ENCODE measurements at places on chromosomes 3 and 15.

- no peak for DNase-seq
Measured at GRCh38 chr3:146966124-146966523, 361.0 kb upstream of the PLSCR5 start.

GRCh38 chr15:63109498-63109897 is 12.2 kb upstream of the LACTB start:
- no peak for DNase-seq

GRCh38 chr3:14822134-14822533 is 3.4 kb downstream of the FGD5 start:
- no peak for DNase-seq

DNA sequence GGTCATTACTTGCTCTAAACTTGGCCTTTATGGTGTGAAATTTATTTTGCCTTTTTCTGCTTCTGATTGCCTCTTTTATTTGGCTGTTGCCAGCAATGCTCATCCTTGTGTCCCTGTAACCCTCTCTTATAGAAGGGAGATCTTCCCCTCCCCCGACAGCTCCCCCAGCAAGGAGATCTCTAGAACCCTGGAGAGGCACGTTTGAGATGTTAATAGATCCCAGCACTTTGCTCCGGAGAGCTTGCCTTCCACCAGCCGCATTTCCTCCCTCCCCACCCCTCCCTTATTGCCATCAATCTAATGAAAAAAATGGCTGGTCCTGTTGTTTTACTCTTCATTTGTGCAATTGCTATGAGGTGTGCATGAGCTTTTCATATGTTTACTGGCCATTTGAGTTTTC is 18.2 kb downstream of the TRIM71 start:
- no peak for DNase-seq

DNA sequence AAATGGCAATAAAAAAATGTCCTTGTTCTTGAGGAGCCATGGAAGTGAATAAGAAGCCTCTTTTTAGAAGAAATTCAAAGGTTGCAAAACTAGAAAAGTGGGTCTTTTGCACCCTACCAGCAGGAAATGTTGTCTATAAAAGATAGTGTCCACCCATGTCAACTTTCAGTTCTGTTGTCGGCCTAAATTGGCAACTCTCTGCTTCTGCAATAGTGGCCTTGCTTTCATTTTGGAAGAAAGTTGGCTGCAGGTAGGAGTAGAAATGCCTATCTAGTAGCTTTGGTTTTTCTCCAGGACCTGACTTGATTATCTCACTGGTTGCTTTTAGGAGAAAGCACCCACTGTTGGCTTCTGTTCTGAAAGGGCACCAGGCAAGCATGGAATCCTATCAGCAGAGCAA is 85.4 kb downstream of the TMEM108 start:
- no peak for DNase-seq

- DNase-seq, result no peak
Measured at GRCh38 chr15:55969582-55969981, 23.8 kb downstream of the NEDD4 start.

GRCh38 chr3:143277531-143277930 is 158.0 kb downstream of the CHST2 start:
- DNase-seq, result no peak

GRCh38 chr3:126895178-126896066 is 87.5 kb upstream of the PLXNA1 start:
- no peak for DNase-seq
